ENCODE measurements at places on chromosomes 4 and X.

DNA sequence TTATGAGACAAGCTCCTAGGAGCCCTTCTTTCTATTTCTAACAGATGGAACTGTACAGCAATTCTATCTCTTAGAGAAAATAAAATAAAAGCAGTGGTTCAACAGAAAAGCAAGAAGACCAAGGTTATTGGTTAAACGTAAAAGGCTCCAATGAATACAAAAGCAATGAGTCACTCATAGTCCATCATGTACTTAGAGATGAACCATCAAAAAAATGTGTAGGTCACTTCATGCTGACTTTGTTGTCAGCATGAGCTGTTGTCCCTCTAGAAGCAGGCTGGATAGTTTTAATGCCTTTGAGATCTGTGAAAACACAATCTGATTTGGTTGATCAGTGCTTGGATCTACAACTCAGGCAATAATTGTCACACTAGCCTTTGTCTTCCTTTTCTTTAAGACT is 378.6 kb upstream of the ANXA10 start:
- no peak for DNase-seq

DNA sequence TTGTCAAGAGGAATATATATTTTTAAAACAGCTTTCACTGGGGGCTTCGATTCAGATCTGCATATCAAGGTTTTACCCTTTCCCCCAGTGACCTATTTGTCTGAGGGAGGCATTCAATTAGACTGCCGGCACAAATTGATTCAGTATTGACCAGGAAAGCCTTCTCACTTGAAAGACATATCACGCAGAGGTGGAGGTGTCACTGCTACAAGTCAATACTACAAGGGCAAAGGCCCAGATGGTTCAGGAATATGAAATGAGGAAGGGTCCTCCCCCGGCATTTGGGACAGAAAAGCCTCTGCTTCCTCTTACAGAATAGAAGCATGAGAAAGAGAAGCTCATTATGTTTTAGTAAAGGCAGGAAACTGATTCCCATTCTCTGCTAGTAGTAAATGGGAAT is 383.6 kb downstream of the HNRNPD start:
- DNase-seq = no peak

DNA sequence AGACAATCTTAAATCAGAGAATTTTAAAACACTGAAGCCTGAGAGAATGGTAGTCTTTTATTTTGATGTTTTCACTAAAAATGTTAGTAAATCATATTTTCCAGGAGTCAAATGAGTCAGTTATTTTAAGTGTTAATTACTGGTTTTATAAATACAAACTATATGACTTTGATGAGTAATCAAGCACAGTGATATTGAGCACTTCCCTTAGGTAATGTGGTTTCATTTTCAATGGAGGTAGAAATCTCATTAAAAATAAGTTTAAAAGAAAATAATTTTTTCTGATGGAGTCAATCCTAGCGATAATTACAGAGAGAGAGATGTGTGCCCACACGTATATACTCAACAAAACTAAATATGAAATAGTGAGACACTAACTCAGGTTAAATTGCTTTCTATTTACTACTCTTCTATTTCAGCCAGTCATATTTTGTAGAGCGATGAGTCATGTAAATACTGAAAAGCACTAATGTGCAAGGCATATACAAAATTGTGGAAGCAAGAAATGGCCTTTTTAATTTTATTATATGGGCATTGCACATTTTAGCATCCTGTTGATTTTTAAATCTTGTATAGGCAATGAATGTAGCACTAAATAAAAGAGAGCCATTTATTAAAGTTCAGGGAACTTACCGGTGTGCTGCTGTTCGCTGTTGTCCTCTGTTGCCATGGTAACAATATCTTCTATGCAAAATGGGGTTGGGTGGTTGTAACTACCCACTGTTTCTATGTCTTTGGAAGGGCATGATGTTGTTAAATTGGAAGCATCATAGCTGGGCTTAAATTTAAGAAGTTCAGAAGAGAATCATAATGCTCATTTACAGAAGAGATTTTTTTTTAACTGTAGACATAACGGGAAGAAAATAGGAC is 513.7 kb downstream of the TLL1 start:
- no peak for DNase-seq

GRCh38 chrX:69505772-69506616 is 1.9 kb downstream of the NALF2 start:
- no peak for DNase-seq

GRCh38 chr4:156999175-156999517 is 27.5 kb upstream of the PDGFC start:
- no peak for DNase-seq

- no peak for DNase-seq
Observed at GRCh38 chrX:72430405-72430968, 124.8 kb upstream of the CITED1 start.

DNA sequence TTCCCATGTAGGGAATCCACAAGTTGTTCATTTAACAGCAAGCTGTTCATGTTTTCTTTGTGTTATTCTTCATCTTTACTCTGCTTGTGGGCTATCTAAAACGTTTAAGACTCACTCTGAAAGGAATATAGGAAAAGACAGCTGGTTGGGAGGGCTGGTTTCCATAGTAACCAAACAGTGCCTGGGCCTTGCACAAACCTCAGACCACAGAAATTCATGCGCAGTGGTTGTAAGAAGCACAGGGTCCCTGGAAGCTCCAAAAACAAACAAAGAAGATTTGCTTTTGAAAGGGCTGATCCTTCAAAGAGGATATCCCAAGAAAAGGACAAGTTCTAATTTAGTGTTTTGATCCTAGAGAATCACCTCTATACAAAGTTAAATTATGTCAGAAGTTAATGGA is 7.8 kb downstream of the SERTM2 start:
- DNase-seq = no peak

- DNase-seq = no peak
Observed at GRCh38 chr4:41095192-41095872, 119.0 kb downstream of the APBB2 start.

Measured in T-helper 9 cell (primary cell).